ENCODE measurements at places on chromosomes 6 and 20.

GRCh38 chr6:101517632-101518031 lies 124.1 kb downstream of the GRIK2 start:
- no peak for DNase-seq

- no peak for DNase-seq
Measured at GRCh38 chr6:27775796-27776184, 136.4 kb downstream of the OR2B2 start.

GRCh38 chr6:100453701-100454521 lies 10.8 kb downstream of the SIM1 start:
- DNase-seq: no peak

DNA sequence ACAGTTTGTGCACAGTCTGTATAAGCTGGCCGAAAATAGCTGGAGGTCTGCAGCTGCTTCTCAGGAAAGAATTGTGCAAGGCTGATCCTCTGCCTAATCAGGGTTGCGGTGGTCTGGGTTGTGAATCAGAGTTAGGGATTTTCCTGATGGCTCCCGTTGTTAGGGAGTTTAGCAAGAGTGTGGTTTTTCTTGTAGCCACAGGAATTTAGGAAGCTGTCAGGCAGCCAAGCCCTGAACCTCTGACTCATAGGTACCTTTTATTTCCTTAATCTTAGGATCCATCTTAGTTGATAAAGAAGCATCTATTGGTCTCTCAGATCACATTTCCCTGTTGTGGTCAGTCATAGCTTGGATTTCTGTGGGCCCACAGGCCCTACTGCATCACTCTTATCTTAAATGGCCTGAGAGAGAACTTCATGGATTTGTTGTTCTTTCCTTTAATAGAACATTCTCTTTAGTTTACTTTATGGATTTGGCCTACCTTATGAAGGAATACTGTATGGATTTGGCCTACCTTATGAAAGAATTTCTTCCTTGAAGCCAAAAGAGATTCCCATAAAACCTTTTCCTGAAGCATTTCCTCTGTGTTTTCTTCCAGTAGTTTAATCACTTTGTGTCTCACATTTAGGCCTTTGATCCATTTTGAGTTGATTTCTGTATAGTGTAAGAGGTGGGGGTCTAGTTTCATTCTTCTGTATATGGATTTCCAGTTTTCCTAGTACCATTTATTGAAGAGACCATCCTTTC lies 10.3 kb downstream of the KIF25 start:
- peak; percentile 91 for DNase-seq

DNA sequence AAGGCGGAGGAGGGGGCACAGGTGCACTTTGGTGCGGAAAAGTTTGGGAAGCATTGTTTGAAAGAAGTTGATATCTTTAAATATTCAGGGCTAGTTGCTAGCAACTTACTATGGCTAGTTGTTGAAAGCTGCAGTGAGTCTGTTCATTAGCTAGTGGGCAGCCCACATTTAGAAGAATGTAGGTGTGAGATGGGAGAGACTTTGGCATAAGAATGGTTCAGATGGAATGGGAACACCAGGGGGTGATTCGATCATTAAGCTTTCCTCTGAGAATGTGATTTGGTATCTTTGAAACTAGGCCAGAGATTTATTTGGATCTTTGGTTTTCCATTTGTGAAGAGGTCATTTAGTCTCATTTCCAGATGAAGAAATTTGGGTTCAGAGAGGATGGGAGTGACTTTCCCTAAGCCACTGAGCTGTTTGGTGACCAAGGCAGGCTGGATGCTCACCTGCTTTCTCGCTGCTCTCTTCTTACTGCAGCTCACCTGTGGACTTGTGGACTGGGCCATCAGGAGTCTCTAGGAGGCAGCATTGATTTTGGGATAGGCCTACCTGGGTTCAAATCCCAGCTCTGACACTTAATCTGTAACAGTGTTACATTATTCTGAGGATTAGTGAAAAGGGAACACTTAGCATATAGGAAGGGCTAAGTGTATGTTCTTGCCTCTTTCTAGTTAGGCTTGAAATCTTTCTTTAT lies 62.9 kb downstream of the CARMIL1 start:
- no peak for DNase-seq

DNA sequence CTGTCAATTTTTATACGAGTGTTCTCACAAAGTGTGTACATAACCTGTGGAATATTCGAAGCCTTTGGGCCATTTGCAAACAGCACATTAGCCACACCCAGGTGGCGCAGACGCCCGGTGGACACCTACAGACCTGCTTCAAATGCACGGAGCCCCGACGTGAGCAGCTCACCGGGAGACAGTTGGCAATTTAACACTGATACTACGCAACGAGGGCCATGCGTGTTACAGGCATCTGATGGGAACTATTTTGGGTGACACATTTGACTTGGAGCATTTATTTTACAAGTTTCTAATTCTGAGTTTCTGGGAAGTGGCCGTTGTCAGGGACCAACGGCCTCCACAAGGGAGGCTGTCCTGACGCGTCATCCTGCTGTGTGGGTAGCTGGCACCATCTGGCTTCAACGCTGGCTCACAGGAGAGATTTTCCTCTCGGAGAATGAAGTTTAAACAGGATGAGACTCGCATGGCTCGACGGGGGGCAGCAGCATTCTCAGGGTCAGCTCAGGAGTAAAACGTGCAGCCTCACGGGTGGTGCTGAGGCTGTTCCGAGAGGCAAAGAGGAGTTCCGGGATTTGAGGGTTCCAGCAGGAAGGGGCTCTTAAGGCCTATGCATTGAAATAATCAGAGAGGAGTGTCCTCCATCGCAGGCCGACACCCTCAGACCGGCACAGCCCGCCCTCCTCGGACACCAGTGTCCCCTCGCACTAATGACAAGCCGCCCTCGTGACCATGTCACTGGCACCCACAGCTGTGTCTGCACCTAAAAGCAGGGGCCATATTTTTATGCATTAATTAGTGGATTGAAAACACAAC lies 207.4 kb downstream of the DLL1 start:
- DNase-seq: no peak

GRCh38 chr6:159887761-159888160 lies 3.0 kb upstream of the MAS1 start:
- no peak for DNase-seq

GRCh38 chr6:88867841-88868731 lies 95.3 kb downstream of the RNGTT start:
- DNase-seq: no peak

DNA sequence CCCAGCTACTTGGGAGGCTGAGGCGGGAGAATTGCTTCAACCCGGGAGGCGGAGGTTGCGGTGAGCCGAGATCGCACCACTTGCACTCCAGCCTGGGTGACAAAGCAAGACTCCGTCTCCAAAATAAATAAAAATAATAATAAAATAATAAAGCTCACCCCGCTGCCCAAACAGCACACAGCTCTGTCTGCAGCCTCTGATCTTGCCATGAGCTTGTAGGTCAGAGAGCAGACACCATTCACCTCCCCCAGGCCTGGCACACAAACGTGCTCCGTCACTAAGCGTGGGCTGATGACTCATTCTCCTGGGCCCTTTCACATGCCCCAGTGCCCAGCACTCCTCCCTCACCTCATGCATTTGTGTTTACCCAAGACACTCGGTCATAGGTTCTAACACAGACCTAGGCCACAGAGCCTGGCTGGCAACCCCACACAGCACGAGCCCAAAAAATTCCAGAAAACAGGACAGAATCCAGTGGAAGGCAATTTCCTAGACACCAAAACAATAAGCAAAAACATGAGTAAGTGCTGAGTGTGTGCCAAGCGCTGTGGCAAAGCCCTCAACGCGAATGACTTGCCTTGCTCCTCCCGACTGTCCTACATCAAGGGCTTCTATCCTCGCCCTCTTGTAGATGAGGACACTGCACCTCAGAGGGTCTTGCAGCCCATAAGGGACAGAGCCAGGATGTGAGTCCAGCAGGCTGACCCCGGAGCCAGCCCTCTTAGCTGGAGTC lies 18.0 kb downstream of the ATP9A start:
- peak; percentile 88 for DNase-seq

GRCh38 chr6:33168284-33168601 lies 24.0 kb downstream of the COL11A2 start:
- DNase-seq: no peak

GRCh38 chr20:59455402-59456341 lies 148.7 kb upstream of the PHACTR3 start:
- no peak for DNase-seq

- DNase-seq: no peak
Measured at GRCh38 chr20:49624317-49624716, 56.4 kb upstream of the PTGIS start.

DNA sequence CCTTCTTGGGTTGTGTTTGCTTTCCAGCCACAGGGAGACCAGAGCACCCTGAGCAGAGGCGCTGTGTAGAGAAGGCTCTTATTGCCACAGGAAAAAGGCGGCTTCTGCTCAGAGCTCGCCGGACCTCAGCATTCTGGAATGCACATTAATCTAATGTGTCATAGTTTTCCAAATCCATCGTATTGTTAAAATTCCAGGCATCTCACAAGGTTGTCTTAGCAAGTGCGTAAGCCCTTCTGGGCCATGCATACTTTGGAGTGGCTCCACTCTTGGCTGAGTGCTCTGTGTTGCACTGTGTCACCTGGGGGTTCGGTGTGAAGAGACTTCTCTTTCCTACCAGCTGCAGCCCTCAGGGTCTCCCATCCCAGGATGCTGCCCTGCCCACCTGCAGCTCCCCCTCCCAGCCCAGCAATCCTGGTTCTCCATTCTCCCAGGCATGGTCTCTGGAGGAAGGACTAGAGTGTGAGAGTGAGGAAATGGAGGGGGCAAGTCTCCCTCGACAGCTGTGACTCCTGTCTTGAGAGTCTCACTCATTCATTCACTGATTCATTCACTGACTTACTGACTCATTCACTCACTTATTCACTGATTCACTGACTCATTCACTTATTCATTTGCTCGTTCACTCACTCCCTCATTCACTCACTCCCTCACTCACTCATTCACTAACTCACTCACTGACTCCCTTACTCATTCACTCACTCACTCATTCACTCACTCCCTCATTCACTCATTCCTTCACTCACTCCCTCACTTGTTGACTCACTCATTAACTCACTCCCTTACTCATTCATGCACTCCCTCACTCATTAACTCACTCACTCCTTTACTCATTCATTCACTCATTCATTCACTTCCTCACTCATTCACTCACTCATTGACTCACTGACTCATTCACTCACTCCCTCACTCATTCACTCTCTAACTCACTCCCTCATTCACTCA lies 83.7 kb upstream of the MPC1 start:
- peak; percentile 29 for DNase-seq

DNA sequence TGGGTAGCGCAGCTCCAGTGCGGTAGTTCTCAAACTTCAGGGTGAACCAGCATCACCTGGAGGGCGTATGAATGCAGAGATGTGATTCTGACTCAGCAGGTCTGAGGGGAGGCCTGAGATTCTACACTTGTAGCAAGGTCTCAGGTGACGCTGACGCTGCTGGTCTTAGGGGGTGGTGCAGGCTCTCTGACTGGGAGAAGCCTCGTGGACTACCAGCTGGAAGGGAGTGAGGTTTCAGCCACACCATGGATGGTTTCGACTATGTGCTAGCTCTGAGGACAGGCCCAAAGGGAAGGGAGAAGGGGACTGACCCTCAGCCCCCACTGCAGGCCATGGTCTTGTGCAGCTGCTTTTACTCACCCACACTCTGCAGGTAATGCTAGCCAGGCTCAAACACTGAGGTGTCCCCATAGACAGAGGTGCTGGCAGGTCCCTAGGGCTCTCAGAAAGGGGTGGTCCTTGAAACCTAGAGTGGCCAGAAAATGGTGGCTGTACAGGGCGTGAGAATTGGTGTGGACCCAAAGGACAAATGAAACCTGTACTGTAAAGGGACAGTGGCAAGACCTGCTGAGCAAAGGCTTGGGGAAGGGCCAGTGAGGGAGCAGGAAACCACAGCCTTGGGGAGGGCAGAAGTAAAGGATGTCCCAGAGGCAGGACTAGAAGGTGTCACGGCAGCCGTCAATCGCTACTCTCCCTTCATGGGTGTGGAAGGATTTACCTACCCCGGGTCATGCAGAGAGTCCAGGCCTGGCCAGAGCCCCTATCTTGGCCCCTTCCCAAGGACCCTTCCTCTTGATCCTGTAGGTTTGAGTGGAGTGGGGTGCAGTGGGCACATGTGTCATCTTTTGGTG lies 52.7 kb downstream of the EBF4 start:
- no peak for DNase-seq

DNA sequence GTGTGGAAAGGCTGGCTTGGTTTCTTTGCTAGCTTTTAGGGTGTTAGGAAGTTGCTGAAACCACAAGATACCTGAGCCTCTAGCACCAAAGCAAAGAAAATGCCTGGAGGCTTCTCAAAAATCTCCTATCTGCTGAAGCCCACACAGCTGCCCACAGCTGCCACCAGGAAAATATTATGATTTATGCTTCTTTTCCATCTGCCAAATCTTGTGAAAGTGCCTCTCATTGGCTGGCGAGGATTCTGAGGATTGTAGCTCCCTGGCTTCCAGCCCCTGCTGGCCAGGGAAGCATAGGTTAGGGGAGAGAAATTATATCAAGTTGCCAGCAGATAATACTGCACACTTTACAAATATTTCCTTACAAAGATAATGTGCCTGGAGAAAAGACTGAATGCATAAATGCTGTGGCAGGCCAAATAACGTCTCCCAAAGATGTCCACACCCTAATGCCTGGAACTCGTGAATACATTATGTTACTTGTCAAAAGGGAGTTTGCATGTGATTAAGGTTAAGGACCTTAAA lies 98.4 kb downstream of the MRPL14 start:
- DNase-seq: no peak

DNA sequence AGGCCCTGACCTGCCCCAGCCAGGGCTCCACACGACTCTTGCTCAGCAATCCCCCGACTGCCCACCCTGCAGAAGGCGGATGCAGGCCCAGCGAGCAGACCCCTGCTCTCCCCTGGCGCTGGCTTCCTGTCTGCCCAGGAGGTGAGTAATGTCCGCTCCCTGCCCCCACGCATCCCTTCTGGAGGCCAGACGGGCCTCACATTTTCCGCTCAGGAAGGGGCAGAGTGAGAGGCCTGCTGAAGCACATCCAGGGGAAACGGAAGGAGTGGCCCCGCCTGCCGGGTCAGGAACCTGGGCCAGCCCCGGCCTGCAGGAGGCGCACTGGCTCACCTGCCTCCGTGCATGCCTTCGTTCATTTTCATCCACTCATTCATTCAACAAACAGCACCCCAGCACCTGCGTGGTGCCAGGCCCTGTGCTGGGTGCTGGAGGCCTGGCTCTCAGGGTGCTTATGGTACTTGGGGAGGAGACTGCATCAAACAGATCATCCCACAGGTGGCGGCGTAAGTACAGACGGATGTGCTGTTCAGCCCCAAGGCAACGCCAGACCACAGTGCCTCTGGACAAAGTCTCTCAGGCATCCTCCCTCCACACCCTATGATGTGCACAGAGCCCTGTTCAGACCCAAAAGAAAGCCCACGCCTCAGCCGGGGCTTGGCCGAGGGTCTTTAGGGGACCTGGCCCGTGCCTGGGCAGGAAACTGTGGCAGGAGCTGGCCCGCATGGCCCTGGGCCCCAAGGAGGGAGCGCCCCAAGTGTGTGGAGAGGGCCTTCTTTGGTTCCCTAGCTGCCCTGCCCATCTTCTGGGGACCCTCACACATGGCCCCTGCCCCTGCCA lies 112.1 kb downstream of the ASXL1 start:
- peak; percentile 34 for DNase-seq

DNA sequence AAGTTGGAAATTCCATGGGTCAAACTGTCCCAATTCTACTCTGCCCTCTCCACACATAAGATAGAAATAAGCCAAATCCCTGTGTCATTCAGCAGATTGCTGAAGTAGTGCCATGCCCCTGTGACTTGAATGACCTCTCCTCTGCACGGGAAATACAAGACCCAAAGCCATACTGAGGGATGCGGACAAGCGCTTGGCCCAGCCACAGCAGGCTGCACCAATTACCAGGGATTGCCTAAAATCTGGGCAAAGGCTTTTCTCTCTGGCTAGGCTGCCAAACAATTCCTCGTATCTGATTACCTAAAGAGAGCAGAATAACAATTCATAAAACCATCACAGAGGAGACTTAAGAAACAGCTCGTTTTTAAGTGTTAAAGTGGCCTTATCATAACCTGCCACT lies 421.8 kb upstream of the JARID2 start:
- DNase-seq: no peak
